ENCODE measurements at places on chromosomes 7 and 10.
A peak's percentile ranks its signal among the peaks of the same experiment; 100 is the strongest.

DNA sequence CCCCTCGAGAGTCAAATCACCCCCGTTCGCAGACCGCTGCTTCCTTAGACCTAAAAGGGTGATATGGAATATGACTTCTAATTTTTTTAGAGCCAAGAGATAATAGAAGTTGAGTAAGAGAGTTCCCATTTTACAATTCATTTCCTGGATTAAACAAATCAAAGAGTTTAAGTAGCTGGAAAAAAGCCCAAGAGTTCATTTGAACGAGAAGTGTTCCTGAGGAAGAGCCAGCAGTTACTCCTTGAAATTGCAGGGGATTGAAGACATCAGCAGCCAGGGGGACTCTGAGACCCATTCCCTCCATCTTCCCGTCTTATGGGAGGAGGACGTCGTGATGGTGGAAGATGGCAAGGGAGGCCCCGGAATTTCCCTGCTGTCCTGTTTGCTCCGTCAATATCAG, 277.0 kb downstream of the WDR11 start:
- no peak for DNase-seq

DNA sequence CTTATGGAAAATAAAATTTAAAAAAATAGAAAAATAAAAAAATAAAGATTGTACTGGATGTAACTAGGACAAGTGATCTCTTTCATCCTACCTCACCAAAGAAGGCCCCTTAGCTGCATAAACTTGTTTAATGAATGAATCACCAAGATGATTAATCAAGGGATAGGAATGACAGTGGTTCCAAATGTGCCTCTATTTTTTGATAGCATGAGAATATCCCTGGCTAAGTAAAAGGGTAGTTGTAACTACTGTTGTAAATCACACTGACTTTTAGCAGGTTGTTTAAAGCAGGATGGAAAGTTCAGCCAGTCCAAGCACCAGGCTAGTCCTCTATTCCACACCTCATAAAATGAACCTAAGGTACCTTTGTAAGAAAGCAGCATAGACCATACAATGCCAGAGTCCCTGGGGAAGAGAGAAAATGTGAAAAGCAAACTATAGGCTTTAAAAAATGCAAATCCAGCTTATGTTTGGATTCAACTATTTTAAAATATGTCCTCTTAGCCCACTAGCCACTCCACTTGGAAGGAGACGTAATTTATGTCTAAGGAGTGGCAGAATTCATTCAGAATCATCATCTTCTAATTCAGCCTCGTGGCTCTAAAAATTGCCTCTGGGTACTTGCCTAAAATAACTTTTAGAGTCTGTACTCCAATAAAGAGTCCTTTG, 126.8 kb downstream of the SKIDA1 start:
- no peak for DNase-seq

DNA sequence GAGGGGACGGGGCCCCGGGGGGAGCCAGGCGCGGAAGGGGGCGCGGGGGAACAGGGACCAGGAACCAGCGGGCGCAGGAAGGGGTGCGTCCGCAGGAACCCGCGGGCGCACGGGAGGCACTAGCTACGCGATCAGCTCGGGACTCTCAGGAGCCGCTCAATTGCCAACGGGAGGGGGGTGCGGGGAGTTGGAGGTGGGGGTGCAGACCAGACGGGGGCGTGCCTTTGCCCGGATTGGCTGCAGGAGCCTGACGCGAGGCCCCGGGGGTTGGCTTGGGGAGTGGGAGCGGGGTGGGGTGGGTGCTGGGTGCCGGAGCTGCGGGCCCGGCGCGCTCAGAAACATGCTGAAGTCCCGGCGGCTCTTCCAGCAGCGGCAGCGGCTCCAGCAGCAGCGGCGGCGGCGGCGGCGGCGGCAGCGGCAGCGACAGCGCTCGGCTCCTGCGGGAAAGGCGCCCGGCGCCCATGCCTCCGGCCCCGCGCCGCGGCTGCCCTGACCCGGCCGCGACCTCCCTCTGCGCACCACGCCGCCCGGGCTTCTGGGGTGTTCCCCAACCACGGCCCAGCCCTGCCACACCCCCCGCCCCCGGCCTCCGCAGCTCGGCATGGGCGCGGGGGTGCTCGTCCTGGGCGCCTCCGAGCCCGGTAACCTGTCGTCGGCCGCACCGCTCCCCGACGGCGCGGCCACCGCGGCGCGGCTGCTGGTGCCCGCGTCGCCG, at the start of gene ADRB1:
Gene ADRB1 (plus strand): TSS at position 335 of the 715 bp plus-strand sequence. CDS start 267 bp downstream, at position 602.
- DNase-seq: peak; percentile 81

DNA sequence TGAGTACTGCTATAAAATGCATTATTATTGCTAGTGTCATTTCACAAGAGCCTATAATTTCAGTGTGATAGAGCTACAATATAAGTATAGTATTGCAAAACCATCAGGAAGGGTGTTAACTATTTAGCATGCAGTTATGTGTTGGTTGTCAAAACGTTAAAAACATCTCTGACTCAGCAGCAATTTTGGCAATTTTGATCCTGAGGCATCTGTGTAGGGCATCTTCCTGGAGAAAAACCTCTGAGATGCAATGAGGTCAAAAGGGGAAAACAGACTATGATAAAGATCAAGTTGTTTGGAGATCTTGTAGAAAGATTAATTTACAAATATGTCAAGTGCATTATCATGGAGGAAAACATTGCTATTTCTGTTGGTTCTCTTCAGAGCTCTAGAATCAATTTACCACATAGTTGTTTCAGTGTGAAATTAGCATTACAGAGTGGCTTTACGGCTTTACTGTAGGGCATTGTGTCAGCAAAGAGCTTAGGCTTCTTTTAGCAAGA, 5.3 kb downstream of the CFTR start:
- no peak for DNase-seq

DNA sequence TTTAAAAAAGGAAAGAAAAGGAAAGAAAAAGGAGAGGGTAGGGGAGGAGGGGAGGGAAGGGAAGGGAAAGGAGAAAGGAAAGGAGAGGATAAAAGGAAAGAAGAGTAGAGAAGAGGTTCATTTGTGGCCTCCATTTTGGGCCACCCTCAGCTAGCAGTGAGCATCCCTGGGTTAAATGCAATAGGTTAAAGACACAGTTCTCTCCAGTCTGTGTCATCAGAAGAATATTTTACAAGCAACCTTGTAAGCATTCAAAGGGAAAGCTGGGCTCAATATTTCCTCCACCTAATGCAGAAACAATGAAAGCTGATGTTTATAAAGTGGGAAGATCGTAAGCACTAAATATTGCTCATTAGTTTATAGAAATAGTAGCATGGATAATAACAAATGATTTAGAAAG, 219.1 kb upstream of the PITRM1 start:
- no peak for DNase-seq

- DNase-seq: no peak
Observed at GRCh38 chr10:62738916-62739315, 65.6 kb upstream of the ADO start.

DNA sequence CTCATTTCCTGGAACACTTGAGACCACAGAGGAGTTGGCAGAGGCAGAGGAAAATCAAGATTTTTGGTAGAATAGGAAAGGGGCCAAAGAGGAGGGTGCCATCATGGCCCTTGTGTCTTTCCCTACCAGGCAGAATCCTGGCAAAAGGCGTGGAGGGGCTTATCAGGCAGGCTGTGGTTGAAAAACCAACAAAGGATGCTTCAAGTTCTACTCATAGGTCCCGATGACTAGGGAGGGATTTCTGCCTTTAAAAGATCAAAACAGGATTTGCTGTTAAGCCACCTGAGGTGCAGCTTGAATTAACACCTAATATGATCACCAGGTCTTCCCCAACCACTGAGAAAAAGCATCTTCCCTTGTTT, 45.7 kb downstream of the BPGM start:
- no peak for DNase-seq

- DNase-seq: no peak
Observed at GRCh38 chr7:17194656-17195055, 103.8 kb upstream of the AHR start.

- no peak for DNase-seq
Observed at GRCh38 chr10:60044242-60044641, 137.9 kb upstream of the CCDC6 start.

DNA sequence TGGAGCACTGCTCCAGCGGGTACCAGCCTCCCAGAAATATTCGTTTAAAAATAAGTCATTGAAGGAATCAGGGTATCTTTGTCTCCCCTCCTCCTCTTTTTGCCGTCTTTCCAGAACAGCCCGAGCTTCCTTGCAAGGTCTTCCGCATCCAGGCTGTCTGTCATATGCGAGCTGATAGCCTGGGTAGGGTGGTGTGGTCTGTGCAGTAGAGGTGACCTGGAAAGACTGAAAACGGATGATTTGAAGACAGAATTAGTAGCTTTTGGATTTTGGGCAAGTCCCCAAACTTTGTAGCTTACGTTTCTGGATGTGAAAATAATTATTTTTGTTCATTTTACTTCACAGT, 480 bp downstream of the VPS50 start:
- no peak for DNase-seq

DNA sequence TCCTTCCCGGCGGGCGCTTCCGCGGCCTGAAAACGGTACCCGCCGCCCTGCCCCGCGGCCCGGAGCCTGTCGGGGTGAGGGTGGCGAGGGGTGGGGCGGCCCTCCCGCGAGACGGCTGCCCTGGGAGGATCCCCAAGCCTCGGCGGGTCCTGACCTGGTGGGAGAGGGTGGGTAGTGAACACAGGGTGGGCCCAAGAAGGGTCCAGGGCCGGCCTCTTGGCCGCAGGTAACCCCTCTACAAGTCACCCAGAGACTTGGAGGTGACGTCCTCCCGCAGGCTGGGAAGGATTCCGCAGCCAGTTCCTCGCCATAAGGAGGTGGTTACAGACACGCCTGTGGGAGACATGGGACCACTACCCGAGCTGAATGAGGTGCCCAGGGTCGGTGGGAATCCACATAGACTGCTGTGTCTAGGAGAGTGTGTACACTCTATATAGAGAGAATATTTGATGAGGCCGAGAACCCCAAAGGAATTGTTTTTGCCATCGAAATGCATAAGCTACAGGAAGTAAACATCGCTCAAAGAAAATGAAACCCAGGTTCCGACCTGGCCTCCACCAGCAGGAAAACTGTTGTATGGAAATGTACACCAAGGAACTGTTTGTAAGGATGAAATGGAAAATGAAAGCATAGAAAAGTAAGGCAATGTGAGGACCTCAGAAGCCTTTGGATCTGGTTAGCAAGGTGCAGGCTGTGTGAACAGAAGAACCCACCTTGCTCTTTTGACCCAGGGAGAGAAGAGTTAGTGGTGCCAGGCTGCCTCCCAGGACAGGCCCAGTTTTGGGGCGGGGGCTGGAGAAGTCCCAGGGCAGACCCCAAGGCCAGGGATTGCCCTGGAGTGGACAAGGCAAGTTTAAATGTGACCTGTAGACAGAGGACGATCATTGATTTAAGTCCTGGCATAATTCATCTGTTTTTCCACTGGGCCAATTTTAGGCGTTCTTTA, 659 bp downstream of the OPTN start:
- DNase-seq: no peak

DNA sequence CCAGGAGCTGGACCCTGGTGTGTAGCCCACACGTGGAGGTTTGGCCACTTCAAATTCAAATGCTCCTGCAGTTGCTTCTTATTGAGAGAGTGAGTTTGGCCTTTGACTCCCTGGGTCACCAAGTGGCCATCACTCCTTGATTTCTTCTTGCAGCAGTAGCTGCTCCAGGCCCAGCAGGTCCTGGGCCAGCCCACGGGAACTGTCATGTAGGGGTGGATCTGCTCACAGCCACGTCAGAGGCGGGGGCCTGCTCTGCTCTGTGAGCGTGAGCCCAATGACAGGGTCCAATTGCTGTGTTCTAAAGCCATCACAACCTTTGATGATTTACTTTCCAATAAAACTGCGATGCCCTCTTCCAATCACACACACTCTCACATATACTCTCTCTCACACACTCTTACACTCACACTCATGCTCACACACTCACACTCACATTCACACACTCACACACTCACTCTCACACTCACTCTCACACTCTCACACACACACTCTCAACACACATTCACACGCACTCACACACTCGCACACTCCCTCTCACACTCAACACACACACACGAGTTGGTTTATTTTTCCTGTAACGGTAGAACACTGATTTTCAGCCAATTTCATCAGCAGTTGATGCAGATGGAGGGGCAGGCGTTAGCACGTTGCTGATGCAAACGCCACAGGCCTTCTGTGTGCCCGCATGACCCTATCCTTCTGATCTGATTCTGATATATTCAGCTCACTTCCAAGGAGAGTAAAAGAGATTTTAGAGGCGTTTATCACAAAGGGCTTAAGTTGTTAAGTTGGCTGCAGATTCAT, 210.7 kb upstream of the PPP2R2D start:
- DNase-seq: no peak

GRCh38 chr10:82982110-82982608, 1107.2 kb downstream of the NRG3 start:
- DNase-seq: peak; percentile 71

- no peak for DNase-seq
Observed at GRCh38 chr7:80235334-80235733, 100.7 kb downstream of the GNAI1 start.

- no peak for DNase-seq
Observed at GRCh38 chr7:96645084-96645483, 64.6 kb downstream of the SEM1 start.

- DNase-seq: peak; percentile 57
Observed at GRCh38 chr7:115869190-115869589, 161.4 kb downstream of the TFEC start.

- DNase-seq: no peak
Observed at GRCh38 chr7:140668641-140669040, 4.1 kb upstream of the ADCK2 start.

DNA sequence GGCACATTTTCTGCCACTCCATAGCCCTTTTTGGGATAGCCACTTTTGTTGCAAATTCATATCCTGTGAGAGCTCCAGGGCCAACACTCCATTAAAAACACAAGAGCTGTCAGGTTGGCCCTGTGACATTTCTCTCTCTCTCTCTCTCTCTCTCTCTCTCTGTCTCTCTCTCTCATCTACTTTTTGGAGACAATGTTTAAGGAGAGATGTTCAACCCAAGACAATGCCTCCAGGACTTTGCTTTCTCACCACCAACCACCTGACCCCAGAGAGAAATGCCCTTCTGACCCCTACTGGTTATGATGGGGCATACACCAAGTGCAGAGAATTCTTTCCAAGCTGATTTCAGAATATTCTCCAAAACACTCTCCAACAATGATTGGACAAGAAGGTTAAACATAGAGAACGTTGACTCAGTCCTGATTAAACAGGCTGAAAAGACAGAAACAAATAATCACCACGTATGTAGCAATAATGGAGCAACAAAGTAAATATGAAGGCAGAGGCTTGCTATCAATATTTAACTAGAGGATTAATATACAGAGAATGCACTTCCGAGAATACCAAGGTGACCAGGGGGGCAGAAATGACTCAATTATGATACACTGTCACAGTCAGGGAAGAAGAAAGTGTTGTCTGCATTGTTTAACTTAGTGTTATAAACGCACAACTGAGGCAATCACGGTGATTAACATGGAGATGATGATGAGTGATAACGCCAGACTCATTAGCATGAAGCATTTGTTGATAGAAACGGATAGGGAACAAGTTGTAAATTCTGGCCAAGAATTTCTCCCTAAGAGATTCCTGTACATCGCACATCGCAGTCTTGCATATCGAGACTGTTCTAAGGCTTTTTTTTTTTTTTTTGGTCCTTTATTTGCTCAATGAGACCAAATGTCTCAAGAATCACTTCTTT, 178.5 kb downstream of the NRP1 start:
- DNase-seq: peak; percentile 30

DNA sequence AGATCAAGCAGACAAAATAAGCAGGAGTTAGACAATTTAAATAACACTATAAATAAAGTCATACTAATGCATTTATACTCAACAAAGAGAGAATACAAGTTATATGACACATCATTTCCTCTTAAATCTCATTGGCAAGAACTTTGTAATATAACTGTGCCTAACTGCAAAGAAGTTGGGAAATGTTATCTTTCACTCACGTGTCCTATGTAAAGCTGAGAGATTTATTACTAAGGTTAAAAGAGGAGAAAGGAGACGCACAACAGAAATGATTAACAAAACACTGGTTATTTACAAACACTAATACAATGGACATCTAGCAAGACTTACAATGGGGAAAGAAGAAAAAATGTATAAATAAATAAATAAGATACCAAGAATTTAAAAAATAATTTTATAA, 12.7 kb upstream of the TMEM273 start:
- DNase-seq: no peak
